ENCODE measurements at places on chromosomes 5 and 9.

DNA sequence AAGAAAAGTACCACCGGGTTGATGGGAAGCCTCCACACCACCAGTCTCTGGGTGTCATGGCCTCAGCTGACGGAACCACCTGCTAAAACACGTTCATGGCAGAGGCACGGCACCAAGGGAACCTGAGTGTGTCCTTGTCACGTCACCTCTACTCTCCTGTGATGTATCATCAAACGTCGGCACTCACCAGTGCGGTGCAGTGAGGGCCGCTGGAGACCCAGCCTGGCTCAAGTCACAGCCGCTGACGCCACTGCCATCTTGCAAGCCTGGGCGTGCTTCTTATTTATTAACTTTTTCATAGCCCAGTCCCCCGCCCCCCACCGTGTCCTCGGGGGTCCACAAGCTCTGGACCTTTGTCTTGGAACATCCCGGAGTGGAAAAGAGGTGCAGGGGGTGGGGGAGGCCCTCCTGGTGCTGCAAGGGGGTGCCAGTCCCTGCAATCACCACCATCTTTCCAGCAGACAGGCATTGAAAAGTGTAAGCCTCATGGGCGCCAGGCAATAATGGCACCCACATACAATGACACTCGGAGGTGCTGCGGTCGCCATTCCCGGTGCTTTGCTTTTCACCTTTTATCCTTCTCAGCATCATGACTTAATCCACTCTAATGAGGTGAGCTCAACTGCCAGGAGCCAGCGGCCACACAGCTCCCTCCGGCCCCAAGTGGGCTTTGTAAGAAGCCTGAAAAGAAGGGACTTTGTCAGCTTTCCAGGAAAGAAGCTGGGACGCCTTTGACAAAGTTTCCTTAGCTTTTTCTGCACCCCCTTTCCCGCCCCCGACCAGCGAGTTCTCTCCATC lies 202.3 kb upstream of the IRX1 start:
- no peak for DNase-seq

- DNase-seq, result no peak
Observed at GRCh38 chr9:78871086-78871451, 574.1 kb downstream of the PSAT1 start.

DNA sequence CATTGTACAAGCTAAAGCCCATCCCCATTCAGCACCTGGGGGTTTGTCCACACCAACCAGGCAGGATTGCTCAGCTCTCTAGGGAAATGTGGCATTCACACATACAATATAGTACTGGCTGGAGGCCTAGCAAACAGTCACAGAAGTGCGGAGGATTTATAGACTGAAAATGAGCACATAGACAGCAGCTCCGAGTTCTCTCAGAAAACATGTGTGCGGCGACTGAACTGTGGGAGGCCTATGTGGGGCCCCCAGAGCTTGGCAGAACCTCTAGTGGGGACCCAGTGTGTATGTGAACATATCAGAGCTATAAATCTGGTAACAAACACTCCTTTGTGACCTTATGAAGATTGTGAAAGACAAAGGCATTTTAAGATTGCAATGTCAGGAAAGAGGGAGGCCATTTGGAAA lies 431.1 kb downstream of the DTWD2 start:
- DNase-seq, result no peak

DNA sequence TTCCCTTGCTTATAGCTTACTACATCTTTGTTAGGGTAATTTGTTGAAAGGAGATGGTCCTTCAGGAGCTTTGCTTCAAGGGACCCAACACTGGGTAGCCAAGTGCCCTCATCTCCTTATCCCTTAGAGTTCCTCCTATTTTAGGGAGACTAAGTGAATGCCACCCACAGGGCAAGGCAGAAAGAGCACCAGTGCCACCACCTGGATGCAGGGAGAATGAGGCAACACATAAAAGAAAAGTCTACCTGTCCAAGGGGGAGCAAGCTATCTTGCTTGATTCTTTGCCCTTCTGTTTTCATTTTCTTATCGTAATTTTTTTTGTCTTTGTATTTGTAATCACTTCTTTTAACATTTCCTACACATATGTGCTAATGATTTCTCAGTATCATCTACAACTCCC lies 205.5 kb downstream of the NPR3 start:
- DNase-seq, result no peak

DNA sequence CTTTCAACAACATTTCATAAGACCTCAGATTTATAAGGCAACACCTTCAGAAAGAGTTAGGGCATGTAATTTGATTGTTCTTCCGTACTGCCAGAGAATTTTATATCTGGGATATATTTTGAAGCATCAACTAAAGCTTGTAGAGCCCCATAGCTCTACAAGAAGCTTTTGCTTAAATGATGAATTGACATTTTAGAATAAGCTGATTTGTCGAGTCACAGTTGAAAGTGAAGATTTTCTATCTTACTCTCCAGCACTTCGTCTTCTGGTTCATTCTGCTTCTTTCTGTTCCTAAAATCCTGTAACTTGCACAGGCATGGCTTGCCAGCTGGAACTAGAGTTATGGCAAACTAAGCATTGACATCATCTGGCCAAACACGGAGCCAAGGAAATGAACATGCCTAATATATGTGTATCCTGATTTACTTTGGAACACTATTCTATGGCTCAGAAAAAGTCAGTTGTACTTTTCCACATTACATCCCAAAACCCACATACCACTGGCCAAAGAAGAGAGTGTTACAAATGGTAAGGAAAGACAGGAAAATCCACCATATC lies 68.6 kb upstream of the MAST4 start:
- no peak for DNase-seq
